ENCODE measurements at places on chromosomes 7 and 10.

- DNase-seq = no peak
Observed at GRCh38 chr7:130361681-130362080, 17.1 kb downstream of the CPA5 start.

- DNase-seq = no peak
Observed at GRCh38 chr7:132463922-132464321, 112.3 kb downstream of the PLXNA4 start.

- DNase-seq = peak; percentile 56
Observed at GRCh38 chr10:62817766-62818425, 1.7 kb upstream of the EGR2 start.

DNA sequence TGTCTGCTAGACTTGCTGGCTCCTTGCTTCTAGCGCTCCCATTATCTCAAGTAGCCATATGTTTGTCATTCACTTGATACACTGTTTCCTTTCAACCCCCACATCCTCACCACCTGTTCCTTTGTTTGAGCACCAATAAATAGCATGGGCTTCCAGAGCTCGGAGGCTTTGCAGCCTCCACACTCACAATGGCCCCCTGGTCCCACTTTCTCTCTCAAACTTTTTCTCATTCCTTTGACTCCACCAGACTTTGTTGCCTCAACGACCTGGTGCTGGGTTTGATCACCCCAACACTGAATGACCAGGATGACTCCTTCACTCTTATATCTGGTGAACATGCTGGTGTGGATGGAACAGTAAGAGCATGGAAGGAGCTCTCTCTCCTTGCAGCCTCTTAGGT is 114.5 kb upstream of the TRIM24 start:
- no peak for DNase-seq

DNA sequence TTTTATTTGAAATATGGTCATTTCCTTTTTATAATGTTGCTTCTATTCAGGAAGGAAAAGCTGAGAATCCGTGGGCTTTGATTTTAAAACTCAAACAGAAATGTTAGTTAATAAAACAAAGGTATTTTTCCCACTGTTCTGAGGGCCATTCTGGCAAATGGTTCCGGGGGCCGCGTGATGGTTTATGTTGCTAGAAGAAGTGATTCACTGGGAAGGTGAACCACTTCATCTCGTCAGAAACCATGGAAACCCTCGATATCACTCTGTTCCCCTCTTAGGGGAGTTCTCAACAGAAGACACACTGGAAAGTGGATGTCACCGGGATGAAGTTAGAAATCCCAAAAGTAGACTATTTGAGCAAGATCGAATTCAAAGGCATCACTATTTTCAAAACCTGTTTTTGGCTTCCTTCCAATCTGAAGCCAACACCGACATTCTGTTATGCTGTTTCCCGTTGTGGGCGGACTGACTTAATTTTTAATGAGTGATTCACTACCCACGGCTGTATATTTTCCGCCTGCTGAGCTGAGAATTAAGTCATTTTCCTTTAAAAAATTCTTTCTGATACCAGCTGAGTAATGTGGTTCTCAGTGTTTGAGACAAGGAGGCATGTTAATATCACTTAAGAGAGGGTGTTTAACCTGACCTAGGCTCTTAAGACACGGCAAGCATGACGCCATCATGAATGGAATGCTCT is 84.1 kb downstream of the PTPRE start:
- peak; percentile 45 for DNase-seq

Data from stimulated activated CD4-positive, alpha-beta T cell treated with anti-CD3 and anti-CD28 coated beads, TNF-alpha, amount 100 ng/mL, for 4 hours (primary cell).